ENCODE measurements at places on chromosomes 4 and X.

- DNase-seq, result no peak
Observed at GRCh38 chr4:15794426-15794825, 16.3 kb downstream of the CD38 start.

DNA sequence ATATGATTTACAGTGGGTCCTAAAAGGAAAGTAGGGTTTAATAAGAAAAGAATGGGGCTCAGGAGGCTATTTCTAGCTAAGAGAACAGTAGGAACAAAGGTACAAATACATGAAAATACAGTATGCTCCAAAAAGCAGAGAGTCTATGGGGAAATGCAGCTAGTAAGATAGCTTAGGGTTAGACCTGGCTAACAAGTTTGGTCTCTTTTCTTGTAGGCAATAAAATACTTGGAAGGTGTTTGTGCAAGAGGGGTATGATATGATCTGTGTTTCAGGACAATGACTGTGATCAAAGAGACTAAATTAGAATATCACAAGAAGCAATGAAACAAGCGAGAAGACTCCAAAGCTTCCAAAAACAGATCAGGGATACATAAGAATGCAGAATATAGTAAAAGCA is 33.5 kb upstream of the SH3KBP1 start:
- no peak for DNase-seq

- DNase-seq, result no peak
Observed at GRCh38 chr4:170849969-170850368, 760.2 kb upstream of the AADAT start.

- DNase-seq, result no peak
Observed at GRCh38 chr4:1406394-1406980, at the start of gene NKX1-1. TSS of gene NKX1-1 (minus strand) at chr4:1406442. CDS start at chr4:1406442, 0 bp downstream.

DNA sequence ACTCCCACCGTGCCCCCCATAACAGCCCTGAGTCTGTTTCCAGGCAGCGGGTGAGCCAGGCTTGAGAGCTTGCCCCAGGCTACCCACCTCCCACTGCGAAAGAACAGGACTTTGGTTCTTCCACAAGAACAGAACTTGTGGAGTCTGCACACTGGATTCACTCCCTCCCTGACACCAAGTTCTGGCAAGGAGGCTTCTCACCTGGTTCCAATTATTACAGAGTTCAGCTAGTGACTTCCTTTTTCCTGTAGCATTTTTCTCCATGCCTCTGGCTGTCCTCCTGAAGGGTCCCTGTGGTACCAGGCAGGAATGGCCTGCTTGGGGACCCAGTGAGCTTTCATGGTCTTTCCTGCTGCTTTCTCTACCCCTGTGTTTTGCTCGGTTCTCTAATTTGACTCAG is 208.6 kb upstream of the SFRP2 start:
- no peak for DNase-seq

DNA sequence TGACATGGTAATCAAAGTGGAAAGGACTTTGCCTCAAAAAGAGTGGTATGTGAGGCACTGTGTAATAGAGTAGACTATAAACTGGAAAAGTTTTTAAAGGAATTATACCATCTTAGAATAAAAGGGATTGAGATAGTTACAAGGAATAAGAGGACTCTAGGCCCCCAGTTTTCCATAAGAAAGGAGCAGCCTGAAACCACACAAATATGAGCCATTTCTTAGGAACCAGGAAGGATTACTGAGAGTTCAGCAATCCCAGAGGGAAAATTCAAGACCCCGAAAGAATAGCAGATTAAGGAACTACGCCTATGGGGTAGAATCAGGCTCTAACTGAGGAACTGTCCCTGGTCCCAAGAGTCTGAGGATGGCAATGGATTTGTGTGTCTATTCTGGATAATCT is 1213.3 kb downstream of the C4orf33 start:
- no peak for DNase-seq

DNA sequence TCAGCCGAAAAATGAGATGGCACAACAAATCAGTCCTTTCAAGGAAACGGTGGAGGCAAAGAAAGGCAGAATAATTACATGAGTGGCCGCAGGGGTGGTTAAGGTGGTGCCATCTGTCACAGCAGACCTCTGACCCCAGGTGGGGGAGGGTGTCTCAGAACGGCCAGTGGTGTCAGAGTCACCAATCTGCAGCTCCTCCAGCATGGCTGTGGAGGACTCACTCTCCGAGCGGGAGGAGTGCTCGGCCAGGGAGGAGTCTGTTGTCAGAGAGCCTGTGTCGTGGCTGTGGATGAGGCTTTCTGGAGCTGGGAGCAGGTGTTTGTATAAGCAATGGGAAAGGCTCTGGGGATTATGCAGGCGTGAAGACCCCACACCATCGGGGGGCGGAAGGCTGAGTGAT is 130.3 kb upstream of the PDLIM3 start:
- no peak for DNase-seq

DNA sequence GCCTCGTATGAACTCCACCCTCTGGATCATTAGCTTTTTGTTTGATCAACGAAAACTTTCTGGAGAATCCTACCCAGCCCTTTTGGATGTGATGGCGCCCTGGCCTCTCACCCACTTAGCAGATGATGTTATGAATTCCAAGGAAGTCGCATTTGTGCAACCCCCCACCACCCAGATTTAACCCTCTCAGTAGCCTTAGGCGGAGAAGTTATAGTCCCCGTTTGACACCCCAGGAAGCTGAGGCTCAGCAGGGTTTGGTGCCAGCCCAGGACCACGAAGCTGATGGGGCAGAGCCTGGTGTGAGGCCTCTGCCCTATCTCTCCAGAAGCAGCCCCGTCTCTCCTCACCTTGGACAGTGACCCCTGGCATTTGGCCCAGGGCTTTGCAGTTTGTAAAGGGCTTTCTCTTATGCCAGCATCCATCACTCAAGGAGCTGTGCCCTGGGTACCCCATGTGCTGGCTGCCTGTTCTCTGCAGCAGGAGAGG is 1.0 kb downstream of the WFS1 start:
- DNase-seq, result no peak

DNA sequence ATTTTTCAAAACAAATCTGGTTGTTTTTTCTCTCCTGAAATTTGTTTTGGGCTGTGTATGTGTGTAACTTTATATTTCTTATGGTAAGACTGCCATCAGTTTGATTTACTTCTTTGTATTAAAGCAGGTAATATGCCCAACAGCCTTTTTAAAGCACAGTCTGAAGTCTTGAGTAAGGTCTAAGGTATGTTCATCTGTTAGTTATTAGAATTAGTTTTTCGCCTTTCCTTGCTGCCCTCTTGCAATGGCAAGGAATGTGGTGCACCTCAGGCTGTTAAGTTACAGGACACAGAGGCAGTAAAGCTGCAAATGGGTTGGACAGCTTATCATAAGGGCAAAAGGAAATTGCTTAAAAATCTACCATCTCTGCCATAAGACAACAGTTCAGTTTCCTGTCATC is 71.8 kb downstream of the METTL14 start:
- DNase-seq, result no peak

GRCh38 chrX:116342903-116343302 is 93.5 kb upstream of the SLC6A14 start:
- DNase-seq, result no peak

GRCh38 chr4:26197018-26197779 is 123.6 kb upstream of the RBPJ start:
- peak; percentile 96 for DNase-seq

DNA sequence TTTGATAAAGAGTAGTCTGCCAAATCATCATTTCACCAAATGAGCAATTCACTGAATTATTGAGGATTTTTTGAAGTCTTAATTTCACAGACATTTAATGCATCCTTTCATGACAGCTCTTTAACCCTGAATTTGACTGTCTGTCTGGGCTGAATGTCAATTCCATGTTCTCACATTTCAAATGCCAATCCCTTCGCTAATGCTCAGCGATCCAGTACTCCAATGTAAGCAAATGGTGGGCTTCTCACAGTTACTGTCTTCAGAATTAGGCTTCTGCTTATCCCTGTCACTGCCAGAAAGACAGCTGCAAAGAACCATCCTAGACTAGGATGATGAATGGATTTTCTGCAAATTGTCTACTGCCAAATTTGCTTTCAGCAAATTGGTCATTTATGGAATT is 36.2 kb upstream of the USP38 start:
- no peak for DNase-seq

DNA sequence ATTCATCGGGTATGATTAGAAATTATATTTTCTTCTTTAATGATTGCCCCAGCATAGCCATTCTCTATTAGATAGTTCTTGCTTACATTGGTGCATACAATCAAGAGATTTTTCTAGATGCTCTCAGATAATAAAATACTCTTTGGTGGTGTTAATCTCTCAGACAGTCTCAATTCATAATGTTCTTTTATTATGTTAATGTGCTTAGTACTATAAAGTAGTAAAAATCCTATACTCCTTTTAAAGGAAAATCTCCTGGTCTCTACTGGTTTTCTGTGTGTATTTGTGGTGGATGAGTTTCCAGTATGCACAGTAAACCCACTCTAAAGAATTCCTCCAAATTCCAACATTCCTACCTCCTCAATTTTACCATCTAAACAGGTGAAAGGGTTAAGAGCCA is 203.5 kb downstream of the FAT4 start:
- DNase-seq, result no peak

GRCh38 chr4:140769209-140769608 is 13.0 kb upstream of the TBC1D9 start:
- DNase-seq, result no peak

DNA sequence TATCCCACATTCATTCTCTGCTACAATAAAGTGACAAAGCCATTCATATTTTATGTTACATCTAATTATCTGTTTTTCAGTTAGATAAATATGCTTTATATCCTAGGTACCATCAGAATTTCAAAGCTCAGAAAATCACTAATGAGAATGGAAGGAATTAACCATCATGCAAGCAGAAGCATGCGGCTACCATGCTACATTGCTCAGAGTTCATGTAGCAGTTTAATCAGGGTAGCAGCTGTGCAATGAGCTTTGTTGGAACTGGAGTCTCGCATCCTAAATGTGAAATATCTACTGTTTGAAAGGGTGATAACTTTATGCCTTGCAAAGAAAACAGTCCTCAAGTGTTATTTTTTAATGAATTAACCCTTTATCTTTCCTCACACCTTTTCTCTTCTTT is 77.5 kb downstream of the SNCA start:
- no peak for DNase-seq

- DNase-seq, result no peak
Observed at GRCh38 chrX:115018944-115019343, 1.5 kb upstream of the IL13RA2 start.

- peak; percentile 6 for DNase-seq
Observed at GRCh38 chrX:136065044-136065671, 79.9 kb downstream of the SLC9A6 start.

DNA sequence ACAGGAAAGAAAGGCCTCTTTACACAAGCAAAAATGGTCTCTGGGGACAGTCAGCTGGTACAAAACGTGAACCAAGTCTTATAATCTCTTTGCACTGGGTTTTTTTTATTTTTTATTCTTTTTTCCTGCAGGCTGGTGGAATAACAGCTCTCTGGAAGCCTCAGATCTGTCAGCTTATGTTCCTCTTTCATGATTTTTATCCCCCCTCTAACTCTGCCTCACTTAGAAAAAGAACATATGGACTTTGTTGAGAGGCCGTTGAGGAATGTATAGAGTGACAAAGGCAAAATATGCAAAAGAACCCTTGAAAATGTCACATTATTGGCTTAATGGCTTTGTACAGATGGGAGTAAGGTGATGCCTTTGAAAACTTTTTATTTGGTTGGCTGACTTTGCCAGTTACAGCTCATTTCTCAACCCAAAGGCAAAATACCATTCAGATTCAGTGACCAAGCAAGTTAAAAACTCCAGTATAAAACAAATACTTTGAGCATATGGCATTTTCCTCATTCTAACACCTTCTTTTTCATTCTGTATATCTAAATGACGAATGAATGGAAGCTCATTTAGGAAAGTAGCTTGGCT is 111.1 kb downstream of the RNF150 start:
- no peak for DNase-seq

DNA sequence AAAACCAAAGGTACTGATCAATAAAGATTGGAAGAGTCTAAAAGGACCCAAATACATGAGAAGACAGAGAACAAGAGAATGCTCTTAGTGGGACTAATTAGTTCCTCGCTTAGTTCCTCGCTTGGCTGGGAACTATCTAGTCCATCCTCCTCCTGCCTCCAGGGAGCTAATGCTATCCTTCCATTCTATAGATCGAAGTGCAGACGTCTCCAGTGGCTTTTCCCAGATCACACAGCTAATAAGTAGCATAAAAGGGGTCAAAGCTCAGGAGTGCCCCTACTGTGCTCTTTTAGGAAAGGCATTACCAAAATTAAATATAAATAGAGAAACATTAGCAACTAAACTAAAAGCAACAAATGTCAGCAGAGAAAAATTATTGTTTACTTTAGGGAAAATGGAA is 42.3 kb upstream of the PPARGC1A start:
- DNase-seq, result no peak

GRCh38 chr4:27763830-27764525 is 903.3 kb downstream of the STIM2 start:
- DNase-seq, result no peak

- DNase-seq, result no peak
Observed at GRCh38 chr4:132227151-132227856, 921.8 kb upstream of the PCDH10 start.

- DNase-seq, result peak; percentile 43
Observed at GRCh38 chrX:72273718-72274117, 3.3 kb downstream of the RPS4X start.

GRCh38 chr4:104941661-104942062 is 205.0 kb upstream of the TET2 start:
- peak; percentile 26 for DNase-seq

DNA sequence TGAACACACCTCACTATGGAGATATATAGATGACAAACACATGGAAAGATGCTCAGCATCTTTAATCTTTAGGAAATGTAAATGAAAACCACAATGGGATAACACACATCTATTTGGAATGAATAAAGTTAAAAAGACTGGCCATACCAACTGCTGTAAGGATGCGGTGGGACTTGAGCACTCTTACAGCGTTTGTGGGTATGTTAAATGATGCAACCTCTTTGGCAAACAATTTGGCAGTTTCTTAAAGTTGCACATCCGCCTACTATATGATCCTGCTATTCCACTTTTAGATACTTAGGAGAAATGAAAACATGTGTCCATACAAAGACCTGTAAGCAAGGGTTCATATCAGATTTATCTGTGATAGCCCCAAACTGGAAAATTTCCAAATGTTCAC is 50.7 kb downstream of the MRPL1 start:
- DNase-seq, result no peak

- no peak for DNase-seq
Observed at GRCh38 chr4:145480257-145480656, 1.4 kb upstream of the SMAD1 start.

DNA sequence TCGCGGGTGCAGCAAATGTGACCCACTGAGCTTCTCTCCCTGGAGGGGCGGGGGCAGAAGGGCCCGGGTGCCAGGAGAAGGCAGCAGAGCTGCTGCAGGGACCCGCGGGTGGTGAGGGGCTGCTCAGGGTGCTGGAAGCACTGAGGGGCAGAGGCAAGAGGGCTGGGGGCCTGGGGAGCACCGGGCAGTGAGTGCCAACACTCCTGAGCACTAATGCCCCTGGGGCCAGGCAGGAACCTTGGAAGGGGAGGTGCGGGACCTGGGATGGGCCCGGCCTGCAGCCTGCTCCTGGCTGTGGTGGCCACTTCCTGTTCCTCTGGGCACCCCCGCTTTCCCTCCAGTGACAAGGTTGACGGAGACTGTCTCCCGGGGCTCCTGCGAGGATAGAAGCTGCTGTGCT is 66.5 kb upstream of the ADRA2C start:
- no peak for DNase-seq

Measured in activated CD4-positive, alpha-beta T cell treated with anti-CD3 and anti-CD28 coated beads, Interleukin-2, amount 50 U/mL, for 16 hours (primary cell).